Stimulated activated naive CD8-positive, alpha-beta T cell treated with anti-CD3 and anti-CD28 coated beads, Interleukin-15, amount 100 ng/mL, for 72 hours (primary cell): ENCODE measurements at places on chromosomes 1 and 21.

GRCh38 chr1:59856725-59857338 is 42.1 kb downstream of the HOOK1 start:
- no peak for DNase-seq

DNA sequence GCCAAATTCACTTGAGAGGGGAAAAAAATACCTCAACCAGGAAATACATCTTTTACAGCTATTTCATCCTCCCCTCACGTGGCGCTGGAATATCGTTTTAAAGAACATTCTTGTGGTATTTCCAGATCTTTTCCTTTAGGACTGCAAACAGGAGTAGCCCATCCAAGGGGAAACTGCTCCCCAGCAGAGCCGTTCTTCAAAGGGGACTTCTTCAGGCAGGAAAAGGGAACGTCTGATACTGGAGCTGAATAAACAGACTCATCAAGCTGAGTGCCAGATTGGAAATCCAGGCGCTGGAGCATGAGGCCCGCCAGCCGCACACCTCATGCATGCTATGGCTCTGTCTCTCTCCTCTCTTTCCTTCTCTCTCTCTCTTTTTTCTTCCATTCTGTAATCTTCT is 34.0 kb upstream of the PROX1 start:
- no peak for DNase-seq

DNA sequence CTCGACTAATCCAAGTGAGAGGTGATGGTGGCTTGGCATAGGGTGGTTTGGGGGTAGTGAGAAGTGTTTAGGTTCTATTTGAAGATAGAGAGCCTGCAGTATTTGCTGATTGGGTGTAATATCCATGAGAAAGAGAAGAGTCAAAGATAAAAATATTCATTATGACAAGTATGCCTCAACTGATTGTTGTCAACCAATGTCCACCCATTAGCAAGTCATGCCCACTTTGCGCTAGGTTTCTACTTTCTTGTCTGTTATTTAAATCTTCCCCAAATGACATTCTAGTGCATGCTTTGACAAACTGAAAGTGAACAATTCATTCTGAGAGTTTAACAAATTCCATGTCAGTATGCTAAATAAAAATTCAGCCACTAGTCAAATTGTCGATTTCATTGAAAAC is 3.8 kb upstream of the XCL1 start:
- DNase-seq = no peak

GRCh38 chr1:48943826-48944225 is 167.1 kb upstream of the BEND5 start:
- no peak for DNase-seq

- DNase-seq = no peak
Observed at GRCh38 chr1:212607913-212608391, 609 bp upstream of the ATF3 start.

DNA sequence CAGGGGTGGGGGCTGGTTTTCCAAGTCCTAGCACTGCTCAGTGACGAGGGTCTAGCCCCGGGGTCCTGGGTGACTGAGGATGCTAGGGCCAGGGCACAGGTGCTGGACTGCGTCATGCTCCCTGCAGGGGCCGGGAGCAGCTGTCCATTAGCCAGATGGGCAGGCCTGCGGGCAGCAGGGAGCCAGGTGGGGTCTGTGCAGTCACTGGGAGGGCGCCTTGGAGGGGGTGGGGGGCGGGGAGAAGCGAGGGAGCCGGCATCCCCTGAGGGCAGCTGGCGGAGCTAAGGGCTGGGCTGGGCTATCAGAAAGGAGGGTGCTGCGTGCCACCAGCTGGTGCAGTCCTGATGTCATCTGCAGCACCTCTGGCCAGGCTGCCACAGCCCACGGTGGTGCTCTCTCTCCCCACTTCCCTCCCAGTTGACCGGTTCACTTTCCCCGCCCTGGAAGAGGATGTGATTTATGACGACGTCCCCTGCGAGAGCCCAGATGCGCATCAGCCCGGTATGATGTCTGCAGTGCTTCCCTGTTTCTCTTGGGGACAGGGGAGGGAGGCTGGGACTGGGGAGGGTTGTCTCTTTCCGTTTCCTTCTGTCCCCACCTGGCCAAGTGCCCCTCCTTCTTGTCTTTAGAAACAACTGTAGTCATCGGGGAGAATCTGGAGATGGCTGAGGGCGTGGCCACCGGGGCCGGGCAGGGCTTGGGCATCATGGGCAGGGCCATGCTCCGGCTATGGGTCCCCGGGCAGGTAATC is 63.8 kb downstream of the ARHGEF10L start:
- DNase-seq = no peak

- no peak for DNase-seq
Observed at GRCh38 chr1:172885971-172886370, 164.8 kb downstream of the TNFSF18 start.

DNA sequence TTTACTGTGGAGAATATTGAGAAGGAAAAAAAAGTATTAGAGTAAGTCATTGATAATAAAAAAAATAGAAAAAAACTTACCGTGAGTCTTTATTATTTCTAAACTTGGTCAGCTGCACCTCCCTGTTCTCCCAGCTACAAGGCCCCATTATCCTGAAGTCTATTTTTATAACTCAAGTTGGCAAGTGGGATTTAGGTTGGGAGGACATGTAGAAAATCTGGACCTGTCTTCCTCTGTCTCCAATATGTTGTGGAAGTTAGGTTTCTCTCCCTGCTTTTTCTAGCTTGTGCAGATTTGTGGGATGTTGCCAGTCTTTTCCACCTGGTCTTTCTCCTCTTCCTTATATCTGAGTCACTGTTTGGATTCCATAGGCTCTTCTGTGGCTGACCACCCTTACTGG is 361.4 kb downstream of the HLX start:
- no peak for DNase-seq

DNA sequence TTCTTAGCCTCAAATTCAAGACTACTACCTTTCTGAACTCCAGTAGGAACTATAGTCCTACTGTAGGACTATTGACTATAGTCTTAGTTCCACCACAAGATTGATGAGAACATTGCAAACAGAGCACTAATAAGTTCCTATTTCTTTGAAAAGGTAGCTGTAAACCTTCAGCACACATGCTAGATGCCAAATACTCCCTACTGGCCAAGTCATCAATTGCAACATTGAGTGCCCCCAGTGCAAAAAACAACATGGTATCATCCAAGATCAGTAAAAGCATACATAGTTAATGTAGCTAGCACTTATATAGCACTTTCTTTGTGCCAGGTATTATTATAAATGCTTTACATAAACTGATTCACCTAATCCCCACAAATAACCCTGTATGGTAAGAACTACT is 99.8 kb downstream of the MRPL39 start:
- DNase-seq = no peak

DNA sequence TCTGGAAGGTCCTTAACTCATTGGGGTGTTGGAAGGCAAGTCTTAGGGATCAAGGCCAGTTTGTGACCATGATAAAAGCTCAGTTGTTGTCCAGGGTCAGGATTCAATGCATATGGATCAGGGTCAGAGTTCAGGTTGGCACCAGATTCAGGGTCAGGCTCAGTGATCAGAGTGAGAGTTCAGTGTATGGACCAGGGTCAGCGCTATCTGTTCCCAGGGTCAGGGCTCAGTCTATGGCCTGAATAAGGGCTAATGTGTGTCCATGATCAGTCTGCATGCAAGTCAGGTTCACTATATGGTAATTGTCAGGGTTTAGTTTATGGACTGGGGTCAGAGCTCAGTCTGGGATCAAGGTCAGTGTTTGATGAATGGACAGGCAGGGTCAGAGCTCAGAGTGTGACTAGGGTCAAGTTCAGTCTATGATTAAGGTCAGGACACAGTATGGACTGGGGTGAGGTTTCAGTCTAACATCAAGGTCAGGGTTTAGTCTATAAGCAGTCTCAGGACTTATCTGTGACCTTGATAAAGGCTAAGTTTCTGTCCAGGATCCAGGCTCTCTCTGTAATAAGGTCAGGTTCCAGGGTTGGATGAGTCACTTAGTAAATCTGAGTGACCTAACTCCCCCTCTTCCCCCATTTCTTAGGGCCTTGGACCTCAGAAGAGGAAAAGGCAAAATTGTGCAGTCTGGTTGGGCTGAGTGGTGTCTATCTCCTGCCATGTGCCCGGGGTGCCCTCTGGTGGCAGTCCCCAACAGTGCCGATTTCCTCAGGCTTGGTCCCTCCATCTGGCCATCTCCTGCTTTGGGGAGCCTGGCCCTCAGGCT is 23.8 kb downstream of the KNCN start:
- peak; percentile 78 for DNase-seq
